ENCODE measurements at places on chromosomes 3 and 15.

DNA sequence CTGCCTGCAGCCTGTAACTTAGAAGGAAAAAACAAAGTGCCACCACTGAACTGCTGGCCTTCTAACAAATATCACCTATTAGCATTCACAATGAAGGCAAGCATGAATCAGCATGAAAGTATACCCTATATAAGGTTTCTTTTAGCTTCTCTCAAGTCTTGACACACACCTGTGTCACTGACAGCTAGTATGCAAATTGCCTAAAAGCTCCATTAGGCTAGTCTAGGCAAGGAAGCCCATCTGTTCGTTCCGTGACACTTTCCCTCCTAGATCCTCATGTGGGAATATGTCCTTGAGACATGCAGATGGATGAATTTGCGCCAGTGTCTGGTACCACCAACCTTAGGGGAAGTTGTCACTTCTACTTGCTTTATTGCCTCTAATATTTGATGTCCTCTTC, 129.3 kb downstream of the RBMS3 start:
- no peak for DNase-seq

DNA sequence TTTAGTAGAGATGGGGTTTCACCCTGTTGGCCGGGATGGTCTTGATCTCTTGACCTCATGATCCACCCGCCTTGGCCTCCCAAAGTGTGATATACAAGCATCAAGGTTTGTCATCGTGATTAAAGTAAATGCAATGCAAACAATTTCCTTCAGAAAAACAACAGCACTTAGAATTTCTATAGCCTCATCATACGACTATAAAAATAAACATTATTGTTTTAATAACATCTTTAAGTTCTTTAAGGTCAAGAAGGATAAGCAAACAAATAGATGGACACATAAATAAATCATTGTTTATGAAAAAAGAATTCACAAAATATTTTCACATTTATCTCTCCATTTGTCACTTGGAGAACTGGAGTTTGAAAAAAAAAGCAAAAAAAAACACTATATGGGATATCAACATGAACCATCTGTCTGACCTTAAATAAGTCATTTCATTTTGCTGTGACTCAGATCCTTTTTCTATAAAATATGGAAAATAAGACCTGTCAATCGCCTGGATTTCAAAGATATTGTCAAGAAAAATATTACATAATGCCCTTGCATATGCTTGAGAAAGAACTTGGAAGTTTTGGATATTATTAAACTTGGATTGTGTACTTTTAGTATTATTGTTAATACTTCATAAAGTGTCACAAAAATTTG, 642.0 kb upstream of the KCNMB2 start:
- no peak for DNase-seq

- DNase-seq = no peak
Measured at GRCh38 chr3:39497753-39498152, 30.3 kb downstream of the MOBP start.

- DNase-seq = no peak
Measured at GRCh38 chr3:25751048-25751447, 32.2 kb downstream of the NGLY1 start.

DNA sequence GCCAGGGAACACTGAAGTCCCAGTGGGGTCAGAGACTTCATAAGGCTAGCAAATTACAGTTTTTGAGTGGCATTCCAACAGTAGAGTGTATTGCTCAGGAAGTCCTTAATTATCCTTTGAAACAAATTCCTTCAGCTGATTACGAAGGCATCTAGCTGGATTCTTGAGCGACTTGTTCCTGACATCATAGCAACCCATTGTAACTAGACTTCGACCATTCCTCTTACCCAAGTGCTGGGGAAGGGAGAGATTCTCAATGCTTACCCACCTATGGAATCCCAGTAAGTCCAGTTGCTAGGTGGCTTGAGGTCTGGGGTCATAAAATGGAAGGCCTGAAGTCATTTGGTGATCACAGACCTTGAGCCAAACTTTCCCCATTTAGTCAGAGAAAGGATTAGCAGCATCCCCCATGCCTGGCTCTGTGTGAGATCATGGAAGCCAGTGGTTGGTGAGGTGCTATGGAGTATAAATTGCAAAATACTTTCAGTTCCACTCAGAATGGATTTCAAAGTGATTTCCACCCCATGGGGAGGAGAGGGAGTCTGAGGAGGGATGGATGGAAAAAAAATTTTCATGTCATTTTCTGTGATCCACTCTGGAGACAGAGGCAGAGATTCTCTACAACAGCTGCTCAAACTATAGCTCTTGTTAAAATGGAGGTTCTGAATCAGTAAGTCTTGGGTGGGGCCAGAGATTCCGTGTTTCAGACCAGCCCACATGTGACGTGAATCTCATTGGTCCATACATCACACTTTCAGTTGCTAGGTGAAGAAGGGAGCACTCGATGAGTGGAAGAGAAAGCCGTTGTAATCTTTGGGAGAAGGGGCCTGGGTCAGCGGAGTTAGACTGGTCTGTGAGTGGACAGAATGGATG, 45.7 kb downstream of the CD86 start:
- peak; percentile 74 for DNase-seq

DNA sequence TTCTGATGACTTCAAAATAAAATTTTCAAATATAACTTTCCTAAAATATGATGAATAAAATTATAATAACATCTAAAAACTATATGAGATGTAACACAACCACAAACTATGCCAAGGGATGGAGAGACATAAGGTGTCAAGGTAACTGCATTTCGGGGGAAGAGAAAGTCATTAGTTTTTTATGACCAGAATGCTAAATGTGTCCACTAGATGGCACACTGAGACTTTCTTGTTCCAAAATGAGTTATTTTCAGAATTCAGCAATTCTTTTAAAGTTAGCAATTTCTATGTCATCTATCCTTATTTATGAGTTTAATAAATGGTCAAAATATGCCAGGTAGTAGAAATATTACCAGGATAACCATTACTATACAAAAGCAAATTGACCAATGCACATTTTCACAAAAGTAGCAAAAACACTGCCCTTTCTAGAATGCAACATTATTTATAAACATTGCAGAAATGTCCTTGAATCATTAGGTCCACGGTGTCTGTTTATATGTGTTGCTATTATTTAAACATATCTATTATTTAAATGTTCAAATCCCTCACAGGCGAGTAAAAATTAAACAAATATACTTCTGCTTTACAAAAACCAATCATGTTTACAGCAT, 374.2 kb downstream of the PLCL2 start:
- DNase-seq = peak; percentile 50

GRCh38 chr3:138367911-138368310, 19.5 kb downstream of the MRAS start:
- no peak for DNase-seq

- no peak for DNase-seq
Measured at GRCh38 chr15:48967336-48967735, 3.6 kb upstream of the SHC4 start.

- DNase-seq = no peak
Measured at GRCh38 chr3:143831208-143831607, 17.1 kb downstream of the SLC9A9 start.

- no peak for DNase-seq
Measured at GRCh38 chr3:109117939-109118338, at the start of gene MORC1. MORC1 (minus strand) TSS chr3:109118134; CDS start chr3:109118059, 75 bp downstream.

DNA sequence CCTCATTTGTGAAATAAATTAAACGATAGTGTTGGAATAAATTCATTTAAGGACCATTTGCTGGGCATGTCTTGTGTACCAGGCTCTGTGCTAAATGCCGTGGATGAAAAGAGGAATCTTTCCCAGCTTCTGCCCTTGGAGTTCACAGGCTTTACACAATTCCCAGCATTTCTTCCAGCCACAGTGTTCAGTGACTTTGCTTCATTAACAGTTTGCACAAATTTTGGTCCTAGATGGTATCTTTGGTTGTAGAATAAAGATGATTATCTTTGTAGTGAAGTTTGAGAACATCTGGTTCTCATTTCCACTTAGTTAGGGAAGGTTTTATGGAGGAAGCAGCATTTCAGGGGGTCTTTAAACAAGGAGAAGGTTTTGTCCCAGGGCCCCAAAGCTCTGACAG, 100.1 kb downstream of the LRTM1 start:
- DNase-seq = no peak

GRCh38 chr3:169256796-169257522, 406.6 kb downstream of the MECOM start:
- no peak for DNase-seq

GRCh38 chr3:149009732-149010131, 18.4 kb downstream of the GYG1 start:
- DNase-seq = no peak

GRCh38 chr3:152790651-152791387, 44.1 kb upstream of the P2RY1 start:
- no peak for DNase-seq

- no peak for DNase-seq
Measured at GRCh38 chr3:181793006-181793405, 81.3 kb downstream of the SOX2 start.

DNA sequence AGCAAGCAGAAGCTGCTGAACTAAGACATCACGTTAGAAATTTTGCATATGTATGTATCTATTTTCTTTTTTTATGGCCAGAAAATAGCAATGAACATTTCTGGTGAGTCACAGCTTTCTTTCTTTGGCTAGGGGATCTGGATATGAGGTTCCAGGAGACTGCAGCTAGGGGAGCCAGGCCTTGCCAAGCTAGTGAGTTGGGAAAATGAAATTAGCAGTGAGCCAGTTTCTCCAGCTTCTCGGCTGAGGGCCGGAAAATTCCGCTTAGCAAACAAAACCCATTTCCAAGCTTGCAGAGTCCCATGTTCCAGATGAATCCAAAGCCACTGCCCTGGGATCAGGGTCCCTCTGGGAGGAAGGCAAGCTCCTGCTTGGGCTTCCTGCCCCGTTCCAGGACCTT, 137.6 kb downstream of the SRGAP3 start:
- DNase-seq = no peak

DNA sequence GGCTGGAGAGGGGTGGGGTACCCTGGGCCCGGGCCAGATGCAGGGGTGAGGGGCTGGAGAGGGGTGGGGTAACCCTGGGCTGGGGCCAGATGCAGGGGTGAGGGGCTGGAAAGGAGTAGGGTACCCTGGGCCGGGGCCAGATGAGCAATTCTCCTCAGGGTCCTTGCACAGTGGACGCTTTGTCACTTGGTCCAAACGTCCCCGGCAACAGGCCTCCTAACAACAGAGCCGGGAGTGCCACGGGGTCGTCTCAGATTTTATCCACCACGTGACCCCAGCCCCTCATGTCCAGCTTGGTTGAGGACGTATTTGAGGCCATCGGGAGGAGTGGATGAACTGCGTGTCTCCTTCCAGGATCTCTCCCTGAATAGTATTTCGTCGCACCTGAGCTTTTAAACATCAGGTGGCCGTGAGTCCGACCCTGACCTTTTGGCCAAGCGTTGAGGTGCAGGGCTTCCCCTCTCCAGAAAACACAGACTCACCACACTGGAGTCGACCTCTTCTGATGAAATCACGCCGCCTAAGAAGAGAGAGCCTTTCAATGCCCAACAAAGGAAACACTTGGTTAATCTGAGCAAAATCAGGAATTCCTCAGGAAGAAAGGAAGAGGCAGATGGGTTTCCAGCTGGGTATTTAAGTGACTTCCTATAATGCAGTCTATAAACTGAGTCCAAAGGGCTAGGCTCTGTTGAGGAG, 12.8 kb upstream of the LRRC15 start:
- no peak for DNase-seq

DNA sequence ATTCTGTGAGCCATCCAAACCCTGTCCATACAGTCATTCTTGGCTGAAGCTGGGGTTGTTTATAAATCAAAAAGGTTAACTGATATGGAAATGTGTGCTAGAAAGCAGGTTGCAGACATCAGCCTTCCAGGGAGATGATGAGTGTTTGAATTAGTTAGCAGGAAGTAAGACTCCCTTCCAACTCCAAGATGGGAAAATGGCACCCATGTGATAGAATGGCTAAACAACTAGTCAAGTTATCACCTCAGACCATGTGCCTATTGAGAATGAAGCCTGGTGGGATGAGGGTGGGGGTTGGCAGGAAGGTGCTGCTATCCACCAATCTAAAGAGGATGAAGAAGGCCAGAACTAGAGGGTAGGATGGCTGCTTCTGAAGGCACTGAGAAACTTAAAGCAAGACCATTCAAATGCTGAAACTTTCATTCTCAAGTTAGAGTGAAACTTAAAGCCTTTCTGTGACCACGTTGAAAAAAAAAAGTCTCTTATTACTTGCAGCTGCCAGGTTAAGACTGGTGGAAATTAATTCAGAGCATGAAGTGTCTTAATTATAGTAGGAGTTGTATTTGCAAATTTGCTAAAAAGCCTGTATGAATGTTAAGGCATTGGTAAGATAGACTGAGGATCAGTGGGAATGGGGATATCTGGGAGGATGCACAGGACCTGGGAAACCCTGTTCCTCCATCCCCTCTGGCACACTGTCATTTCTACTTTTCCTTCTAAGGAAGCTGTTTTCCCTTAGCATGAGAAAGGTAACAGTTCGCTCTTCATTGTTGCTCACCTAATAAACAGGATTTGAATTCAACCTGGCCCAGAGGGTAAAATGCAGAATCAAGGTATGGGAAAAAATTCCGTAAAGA, 36.8 kb downstream of the CCR3 start:
- DNase-seq = no peak

DNA sequence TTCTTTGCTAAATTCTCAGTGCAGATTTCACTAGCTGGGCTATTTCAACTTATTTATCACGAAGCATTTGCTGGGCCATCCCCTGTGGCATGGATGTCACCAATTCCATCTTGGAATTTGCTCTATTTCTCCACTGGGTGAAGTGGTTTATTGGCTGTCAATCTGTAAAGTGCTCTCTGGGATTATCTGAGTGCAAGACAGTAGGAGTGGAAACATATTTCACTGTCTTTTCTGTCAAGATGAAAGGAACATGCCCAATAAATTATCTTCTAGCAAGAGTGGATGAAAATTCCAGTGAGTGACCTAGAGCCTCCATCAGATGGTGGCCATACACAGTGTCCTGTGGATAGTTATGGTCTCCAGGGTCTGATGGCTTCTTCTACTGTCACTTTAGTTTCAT, 25.1 kb upstream of the CTDSPL start:
- DNase-seq = no peak

DNA sequence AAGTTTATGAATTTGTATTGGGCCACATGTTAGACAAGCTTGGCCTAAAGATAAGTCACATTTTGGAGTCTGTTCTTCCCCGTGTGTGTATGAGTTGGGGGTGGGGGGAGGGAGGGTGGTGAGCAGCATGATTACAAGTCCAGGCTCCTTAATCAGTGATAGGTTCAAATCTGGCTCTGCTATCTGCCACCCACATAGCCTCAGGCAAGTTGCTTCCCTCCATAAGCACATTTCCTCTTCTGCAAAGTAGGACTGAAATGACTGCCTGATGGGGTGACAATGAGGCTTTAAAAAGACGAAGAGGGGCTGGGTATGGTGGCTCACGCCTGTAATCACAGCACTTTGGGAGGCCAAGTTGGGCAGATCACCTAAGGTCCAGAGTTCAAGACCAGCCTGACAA, 1.1 kb upstream of the SPATA12 start:
- no peak for DNase-seq

- no peak for DNase-seq
Measured at GRCh38 chr3:141511361-141511760, 24.5 kb downstream of the RASA2 start.

GRCh38 chr3:179156775-179157174, 8.6 kb downstream of the PIK3CA start:
- DNase-seq = no peak

DNA sequence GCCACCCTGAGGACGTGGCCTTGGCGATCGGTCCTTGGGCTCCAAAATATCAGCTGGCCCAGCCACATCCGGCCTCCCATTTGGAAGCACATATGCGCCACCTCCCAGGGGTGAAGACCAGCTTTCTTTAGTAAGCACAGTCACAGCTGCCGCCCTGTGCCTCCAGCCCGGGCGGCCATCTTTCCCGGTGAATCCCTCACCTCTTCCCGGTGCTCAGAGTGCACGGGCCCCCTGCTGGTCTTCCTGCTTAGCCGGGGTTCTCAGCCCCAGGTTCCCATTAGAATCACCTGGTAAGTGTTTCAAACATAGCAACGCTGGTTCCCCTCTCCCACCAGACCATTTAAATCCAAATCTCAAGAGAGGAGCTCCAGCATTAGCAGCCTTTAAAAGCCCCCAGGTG, 232.2 kb downstream of the VPS13C start:
- no peak for DNase-seq
